ENCODE measurements at places on chromosomes 6 and 20.

- no peak for DNase-seq
These were observed 63.9 kb upstream of the GLP1R start for GRCh38 chr6:38984723-38985122.

- no peak for DNase-seq
These were observed 211.7 kb downstream of the LMBRD1 start for GRCh38 chr6:69584913-69585729.

DNA sequence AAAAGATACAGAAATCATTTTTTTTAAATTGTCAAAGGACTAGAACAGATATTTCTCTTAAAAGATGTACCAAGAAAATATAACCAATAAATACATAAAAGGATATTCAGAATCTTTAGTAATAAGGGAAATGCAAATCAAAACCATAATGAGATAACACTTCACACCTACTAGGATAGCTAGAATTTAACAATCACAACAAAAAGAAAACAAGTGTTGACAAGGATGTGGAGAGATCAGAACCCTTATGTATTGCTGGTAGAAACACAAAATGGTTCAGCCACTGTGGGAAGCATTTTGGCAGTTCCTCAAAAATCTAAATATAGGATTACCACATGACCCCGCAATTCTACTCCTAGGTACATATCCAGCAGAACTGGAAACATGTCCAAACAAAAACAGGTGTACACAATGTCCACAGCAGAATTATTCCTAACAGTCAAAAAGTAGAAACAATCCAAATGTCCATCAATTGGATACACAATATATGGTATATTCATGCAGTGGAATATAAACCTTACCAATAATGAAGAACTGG is 211.0 kb downstream of the LRFN2 start:
- no peak for DNase-seq

DNA sequence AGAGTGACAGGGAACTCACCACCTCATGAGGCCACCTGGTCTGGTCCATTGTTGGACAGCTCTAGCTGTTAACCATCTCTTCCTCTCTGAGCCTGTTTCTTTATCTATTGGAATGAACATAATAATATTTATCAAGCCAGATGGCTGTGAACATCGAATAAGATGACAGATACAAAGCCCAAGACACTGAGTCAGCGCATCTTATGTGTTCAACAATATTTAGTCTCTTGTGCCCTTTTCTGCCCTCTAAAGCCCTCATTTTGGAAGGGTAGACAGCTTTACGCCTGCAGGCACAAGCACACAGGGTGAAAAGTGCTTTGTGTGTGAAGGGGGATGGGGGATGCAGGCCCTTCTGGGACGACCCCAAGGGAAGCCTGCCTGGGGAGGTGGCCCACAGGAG is 164.0 kb downstream of the GRM4 start:
- no peak for DNase-seq

- no peak for DNase-seq
These were observed 31.6 kb upstream of the APMAP start for GRCh38 chr20:25024171-25024570.

GRCh38 chr6:105968603-105969333 is 117.4 kb upstream of the PRDM1 start:
- no peak for DNase-seq

GRCh38 chr20:58131151-58131550 is 97.3 kb downstream of the ANKRD60 start:
- DNase-seq, result no peak

DNA sequence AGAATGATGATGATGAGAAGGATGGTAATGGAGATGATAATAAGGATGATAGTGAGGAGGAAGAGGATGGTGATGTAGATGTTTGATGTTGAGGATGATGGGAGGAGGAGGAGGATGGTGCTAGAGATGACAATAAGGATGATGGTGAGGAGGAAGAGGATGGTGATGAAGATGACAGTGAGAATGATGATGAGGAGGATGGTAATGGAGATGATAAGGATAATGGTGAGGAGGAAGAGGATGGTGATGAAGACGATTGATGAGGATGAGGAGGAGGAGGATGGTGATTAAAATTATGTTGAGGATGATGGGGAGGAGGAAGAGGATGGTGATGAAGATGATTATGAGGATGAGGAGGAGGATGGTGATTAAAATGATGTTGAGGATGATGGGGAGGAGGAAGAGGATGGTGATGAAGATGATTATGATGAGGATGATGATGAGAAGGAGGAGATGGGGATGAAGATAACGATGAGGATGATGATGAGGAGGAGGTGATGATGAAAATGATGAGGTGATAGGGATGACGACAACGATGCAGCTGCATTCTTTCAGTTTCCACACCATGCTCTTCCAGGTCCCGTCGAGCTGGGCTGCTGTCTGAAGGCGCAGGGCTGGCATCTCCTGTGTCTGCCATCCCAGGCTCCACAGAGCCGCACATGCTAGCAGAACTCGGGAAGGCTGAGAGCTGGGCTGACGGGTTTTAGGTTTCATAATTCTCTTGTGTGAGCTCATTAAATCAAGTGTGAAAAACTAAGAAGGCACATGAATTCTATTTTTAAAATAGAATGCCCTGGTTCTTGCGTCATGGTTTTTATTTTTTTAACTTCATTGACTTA is 274.9 kb downstream of the SMOC2 start:
- no peak for DNase-seq

Measured in AG09319 (cell line).